ENCODE measurements at places on chromosomes 6 and 20.

DNA sequence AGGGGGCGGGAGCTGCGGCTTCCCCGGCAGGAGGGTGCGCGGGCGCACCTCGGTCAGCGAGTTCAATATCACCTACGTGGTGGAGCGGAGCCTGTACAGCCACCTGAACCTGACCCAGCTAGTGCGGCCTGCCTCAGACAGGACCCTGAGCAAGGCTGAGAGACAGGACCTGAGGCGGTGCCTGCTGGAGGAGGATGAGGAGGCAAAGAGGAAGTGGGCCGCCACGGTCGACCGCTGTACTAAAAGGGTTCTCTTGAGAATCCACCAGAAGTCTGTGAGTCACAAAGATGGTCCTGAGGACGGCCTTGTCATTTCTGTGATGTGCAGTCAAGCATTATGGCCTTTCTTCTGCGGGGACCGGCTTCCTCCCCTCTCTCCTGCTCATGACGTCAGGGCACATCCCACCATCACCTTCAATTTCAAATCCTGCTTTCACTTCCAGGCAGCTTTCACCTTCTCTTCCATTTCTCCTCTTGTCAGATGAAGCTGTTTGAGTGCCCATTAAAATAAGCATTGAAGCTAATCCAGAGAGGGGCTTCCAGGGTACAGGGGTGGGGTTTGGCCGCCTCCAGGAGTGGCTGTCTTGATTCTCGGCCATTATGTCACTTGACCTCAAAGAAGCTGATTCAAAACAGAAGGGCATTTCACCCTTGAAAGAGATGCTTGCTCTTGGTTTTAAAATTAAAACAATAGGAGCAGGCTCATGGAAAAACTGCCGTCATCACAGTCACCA lies 177.6 kb downstream of the SASH1 start:
- no peak for DNase-seq

DNA sequence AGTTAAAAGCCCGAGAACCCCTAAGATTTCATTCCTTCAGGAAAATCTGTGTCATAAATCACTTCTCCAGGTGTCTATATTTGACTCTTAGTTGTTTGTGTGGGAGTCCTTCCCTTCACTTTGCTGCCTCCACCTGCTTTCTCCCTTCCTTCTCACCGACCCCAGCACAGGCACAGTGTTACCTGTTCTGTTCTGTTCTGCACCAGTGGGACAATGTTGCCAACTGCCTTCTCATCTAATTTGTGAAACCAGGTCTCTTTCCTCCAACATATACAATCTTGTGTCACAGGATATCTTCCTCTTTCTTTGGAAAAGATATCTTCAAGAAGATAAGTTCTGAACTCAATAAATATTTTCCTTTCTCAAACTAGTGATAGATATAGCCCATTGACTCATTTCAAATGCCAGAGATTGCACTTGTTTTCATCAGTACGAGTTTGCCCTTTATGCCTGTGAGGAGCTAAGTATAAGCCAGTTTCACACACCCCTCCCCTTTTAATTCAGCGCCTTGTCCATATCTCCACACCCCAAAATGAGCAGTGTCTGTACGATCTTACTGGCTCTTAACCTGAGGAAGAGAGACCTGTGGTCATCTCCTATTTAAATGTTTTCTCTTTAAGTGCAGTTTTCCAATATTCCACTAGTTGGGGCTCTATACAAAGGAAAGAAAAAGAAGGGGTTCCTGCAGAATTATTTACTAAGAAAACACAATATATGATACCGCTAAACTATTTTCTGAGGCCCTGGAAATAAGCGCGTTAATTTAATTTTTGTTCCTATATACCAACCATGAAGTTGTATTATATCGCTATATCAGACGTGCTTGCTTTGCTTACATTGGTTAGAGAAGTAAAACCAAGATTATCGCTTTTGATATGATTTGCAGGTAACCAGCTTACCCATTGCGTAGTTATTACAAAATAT lies 81.6 kb upstream of the PREP start:
- no peak for DNase-seq

GRCh38 chr6:167663784-167664443 lies 162.8 kb upstream of the AFDN start:
- DNase-seq: no peak

- DNase-seq: no peak
Observed at GRCh38 chr6:75531174-75531573, 37.6 kb upstream of the FILIP1 start.

DNA sequence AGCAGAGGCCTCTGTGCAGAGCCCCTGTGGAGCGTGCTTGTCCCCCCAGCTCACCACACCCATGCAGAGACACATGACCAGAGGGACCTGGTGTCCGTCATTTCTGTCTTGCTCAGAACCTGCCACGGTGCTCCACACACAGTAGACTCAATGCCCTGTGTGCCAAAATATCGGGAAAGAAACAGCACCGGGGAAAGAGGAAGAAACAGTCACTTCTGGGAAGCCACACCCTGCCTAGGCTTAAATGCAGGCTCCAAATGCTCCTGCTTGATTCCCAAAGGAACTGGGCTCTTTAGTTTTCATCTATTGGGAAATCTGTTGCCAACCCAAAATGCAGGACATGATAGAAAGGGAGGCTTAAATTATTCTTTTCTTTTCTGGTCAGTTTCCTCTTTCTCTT lies 503.9 kb downstream of the CD83 start:
- DNase-seq: no peak

- no peak for DNase-seq
Observed at GRCh38 chr6:14348389-14348788, 230.8 kb downstream of the CD83 start.

DNA sequence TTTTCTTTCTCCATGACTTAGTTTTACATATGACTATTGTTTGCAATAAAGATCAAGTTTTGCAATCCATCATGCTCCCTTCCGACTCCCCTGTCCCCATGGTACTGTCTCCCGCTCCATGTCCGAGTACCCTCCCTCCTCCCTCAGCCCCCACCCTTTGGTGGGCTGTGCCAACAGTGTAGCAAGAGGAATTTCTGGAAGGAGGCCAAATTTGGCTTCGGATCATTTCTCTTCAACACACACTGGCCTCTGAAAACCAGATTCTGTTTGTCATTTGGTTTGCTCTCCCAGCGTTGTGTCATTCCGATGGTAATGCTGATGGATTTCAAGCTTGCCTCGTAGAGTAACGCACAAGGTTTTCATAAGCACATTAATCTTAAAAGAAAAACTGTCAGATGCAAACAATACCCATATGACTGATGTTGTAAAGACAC lies 22.9 kb upstream of the PAX1 start:
- no peak for DNase-seq

GRCh38 chr20:667351-668034 lies 8.1 kb downstream of the SCRT2 start:
- peak; percentile 44 for DNase-seq

DNA sequence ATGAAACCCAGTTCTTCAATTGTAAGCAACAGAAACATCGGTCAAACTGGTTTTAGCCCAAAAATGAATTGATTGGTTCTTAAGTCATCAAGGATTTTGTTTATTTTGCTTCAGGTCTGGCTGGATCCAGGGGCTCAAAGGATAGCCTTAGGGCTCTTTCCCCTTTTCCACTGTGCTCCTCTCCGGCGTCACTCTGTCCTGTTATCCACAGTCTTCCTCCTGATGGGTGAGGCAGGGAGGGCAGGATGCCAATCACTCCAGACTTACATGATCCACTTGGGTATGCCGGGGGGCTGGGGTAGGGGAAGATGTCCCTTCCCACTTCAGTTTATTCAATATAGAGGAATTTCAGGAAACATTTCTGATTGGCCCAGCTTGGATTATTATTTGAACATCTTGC lies 40.0 kb downstream of the PLAGL2 start:
- no peak for DNase-seq

DNA sequence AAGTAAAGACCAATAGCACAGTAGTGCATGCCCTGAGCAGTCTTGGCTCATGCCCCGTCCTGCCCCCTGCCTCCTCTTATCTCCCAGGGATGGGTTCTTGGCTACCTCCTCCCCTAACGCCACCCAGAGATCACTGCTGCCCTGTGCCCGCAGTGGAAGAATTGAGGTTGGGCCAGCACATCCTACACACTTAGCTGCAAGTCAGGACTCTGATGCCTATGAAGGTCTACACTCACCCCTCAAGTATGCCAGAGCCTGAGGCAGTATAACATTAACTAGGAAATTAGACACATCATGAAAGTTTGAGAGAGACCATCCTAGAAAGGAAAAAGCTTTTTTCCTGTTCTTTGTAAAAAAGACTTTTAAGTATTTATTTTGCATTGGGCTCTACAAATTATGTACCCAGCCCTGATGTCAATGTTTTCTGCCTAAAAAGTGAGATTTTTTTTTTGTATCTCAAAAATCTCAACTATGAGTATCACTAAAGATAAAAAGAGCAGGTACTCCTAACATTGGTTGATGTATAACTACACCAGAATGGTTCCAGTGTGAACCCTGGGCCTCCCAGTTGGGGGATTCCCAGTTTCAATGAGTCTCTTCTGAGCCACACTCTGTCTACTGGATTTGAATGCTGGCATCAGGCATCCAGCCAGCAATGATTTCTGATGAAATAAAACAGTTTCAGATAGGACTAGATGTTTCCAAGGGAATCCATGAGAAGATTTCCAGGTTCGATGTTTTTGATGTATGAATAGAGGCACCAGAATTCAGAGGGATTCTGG lies 115.4 kb downstream of the ISM1 start:
- no peak for DNase-seq

DNA sequence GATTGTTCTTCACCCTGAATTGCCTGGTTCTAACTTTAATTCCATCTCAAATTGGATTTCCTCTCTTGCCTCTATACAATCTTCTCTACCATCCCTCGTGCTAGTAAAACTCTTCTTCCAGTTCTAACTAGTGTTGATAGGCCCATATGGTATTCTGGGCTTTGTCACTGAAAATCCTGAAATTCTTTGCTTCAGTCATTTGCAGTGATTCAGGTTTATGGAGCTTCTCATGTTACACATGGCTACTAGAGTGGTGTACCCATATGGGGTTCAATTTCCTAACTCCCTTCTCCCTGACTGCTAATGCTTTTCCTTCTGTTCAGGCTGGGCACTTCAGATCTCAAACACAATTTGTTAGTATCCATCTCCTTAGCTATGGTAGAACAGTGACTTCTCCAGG lies 956.6 kb downstream of the KIF16B start:
- no peak for DNase-seq

DNA sequence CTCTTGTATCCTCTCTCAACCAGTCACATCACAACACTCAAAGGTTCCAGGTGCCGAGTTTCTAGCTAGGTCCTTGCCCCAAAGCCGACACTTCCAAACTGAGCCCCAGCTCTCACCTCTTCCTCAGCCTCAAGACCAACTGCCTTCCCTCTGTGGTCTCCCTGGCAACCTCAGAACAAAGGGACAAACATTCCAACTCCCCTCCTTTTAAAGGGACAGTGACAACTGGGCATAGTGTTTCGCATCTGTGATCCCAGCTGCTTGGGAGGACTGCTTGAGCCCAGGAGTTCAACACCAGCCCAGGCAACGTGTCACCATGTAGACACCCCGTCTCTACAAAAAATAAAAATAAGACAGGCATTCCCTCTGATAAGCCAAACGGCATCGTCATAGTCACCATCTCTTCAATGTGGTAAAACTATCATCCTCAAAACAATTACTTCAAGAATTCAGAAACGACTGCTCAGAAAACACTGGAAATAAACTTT lies 11.3 kb downstream of the DIDO1 start:
- DNase-seq: no peak

DNA sequence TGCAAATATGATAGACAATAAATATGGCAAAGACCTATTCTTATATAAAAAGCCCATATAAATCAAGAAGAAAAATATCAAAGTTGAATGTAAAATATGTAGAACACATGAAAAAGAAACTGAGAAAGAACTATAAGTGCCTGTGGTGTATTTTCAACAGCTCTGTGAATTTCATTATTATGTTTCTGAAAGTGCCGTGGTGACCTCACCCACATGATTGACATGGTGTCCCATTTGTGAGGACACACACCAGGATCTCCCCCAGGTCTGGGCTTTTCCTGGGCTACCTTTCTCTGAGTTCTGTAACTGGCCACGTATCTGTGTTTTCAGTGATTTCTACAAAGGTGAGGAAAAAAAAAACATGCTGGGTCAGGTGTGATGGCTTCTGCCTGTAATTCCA lies 86.7 kb downstream of the BMP6 start:
- no peak for DNase-seq

DNA sequence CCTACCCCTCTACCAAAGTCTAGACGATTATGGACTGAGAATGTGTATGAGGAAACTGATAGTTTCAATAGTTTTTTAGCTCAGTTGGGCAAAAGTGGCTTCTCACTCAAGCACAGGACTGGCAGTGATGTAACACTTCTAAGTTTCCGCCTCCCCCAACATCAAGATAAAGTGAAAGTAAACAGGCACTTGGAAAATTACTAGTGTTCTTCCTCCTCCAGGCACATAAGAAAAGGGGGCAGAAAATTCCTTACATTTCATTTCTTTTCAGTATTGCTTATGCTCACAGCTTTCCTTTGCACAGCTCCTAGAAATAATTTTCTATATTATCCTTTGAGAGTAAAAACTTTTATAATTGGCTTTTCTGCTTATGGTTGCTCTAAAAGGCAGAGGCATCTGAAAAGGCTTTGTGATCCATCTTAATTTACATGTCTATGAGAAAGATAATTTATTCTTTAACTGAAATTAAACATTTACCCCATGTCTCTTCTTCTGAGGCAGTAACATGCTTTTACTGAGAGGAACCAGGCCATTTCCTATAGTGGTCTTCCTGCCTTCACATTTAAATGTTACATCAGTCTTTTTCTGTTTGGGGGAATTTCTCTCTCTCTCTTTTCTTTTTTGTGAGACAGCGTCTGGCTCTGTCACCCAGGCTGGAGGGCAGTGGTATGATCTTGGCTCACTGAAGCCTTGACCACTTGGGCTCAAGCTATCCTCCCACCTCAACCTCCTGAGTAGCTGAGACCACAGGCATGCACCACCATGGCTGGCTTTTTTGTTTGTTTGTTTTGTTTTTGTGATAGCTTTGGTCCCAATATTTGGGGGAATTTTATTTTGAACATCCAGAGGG lies 65.0 kb upstream of the EEF1A1 start:
- no peak for DNase-seq

GRCh38 chr6:108650325-108650724 lies 89.6 kb downstream of the FOXO3 start:
- no peak for DNase-seq

GRCh38 chr6:88865275-88865674 lies 98.1 kb downstream of the RNGTT start:
- no peak for DNase-seq

- DNase-seq: no peak
Observed at GRCh38 chr6:31874836-31875572, 3.8 kb downstream of the SLC44A4 start.

- DNase-seq: no peak
Observed at GRCh38 chr6:33935439-33936080, 131.8 kb upstream of the MLN start.

Data from stimulated activated CD8-positive, alpha-beta memory T cell treated with anti-CD3 and anti-CD28 coated beads, Interleukin-4, amount 100 ng/mL, for 1 hour (primary cell).